ENCODE measurements at places on chromosomes 3 and 15.

GRCh38 chr3:46538803-46539442 is 27.2 kb downstream of the LRRC2 start:
- DNase-seq, result peak; percentile 89

DNA sequence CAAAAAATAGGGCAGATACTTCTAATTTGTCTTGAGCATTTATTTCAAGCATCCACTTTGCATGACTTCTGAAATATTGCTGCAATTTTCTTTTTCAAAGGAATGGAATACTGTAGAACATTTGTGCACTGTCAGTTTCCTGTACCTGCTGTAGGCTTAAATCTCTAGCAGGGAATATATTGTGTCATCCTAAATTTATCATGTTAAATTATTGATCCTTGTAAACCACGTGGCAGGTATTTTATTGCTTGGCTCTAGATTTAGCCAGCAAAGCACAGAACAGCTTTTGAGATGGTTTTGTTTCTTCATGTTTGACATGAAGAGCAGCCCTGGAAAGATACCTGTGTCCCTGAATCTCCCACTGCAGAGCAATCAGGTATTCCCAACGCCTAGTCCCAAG is 470.1 kb downstream of the GABRG3 start:
- DNase-seq, result no peak

- DNase-seq, result no peak
These were observed 30.1 kb downstream of the GOLGB1 start for GRCh38 chr3:121719423-121719822.

- no peak for DNase-seq
These were observed 71.7 kb downstream of the TTBK2 start for GRCh38 chr15:42848846-42849245.

DNA sequence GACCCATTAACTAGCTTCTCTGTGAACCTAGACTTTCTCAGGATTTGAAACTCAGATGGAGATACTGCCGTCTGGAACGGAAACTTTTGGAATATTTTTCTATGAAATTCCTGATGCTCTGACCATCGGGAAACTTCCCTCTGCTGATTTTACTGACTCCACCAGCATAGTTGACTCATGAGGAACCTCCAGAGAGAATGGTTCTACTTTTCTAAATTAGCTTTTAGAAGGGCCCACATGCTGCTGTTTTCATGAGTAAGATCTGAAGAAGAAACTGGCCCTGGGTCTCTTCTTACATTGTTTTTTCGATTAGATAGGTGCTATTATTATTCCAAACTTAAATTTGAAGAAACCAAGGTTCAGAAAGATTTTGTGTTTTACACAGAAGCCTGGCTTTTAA is 326.3 kb upstream of the NR2E3 start:
- no peak for DNase-seq

DNA sequence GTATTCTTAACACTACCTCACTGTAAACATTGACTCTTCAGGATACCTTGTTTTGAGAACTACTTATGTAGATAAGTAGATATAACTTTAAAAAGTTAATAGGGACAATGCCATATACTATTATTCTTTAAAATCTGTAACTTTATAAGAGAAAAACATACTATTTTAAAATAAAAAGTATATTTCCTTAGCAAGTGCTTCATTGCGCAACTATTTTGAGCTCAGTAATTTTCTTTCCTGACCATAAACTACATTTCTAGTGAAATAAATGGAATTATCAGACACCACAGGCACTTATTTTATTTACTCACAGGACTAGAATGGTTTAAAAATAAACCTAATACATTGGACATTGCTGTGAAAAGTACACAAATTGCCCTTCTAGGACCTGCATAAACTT is 764.4 kb upstream of the LMCD1 start:
- DNase-seq, result no peak

GRCh38 chr3:116037954-116038911 is 407.1 kb downstream of the LSAMP start:
- no peak for DNase-seq

- no peak for DNase-seq
These were observed 556 bp downstream of the CAMK2N2 start for GRCh38 chr3:184260724-184261269.

GRCh38 chr15:70627734-70628548 is 135.4 kb downstream of the UACA start:
- DNase-seq, result no peak

GRCh38 chr15:81407718-81408117 is 33.7 kb upstream of the TMC3 start:
- DNase-seq, result no peak

- no peak for DNase-seq
These were observed 16.4 kb upstream of the CBLB start for GRCh38 chr3:105885256-105885655.

- peak; percentile 63 for DNase-seq
These were observed at the start of gene CCR5 for GRCh38 chr3:46370839-46371518. CCR5 (plus strand) TSS chr3:46370946; CDS start chr3:46372903, 1,957 bp downstream.

DNA sequence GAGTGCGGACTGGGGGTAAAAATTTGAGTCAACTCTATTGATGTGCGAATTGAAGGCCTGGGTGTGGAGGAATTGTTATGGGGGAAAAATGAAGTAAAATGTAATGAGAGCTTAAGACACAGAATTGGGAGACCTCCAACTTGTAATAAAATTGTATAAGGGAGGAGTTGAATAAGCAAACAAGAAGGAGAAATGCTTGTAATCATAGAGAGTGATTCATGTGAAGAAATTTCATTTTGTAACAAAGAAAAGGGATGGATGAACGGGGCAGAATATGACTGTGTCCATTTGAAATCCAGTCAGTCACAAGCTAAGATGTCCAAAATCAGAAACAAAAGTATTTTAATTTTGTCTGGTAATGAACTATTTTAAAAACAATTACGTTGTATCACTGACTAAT is 552.3 kb downstream of the NAALADL2 start:
- no peak for DNase-seq

DNA sequence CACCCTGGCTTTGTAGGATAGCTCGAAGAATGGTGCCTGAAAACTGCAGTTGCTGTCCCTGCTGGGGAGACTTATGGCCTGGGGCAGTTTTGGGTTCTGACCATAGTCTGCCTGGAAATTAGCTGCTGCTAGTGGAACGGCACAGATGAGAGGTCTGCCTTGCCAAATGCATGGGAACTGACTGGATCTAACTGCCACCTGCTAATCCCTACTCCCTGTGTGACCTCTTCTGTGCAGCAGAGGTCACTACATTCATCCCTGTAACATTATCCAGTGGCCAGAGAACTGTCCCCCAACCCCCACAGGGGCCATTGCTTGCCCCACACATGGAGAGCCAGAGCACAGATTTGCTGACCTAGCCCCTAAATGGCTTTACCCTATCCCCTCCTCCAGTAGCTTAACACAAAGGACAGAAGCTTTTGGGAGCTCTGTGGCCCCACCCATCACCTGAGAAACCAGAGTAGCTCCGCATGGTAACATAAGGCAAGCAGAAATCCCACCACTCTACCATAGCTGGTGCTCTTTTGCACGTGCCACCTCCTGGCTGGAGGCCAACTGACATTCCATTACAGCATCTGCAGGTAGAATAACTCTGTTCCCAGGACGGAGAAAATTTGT is 840.0 kb downstream of the EPHA3 start:
- no peak for DNase-seq

GRCh38 chr3:69241769-69242168 is 119.4 kb upstream of the LMOD3 start:
- DNase-seq, result peak; percentile 8
